ENCODE measurements at places on chromosomes 2 and 18.
A peak's percentile ranks its signal among the peaks of the same experiment; 100 is the strongest.

DNA sequence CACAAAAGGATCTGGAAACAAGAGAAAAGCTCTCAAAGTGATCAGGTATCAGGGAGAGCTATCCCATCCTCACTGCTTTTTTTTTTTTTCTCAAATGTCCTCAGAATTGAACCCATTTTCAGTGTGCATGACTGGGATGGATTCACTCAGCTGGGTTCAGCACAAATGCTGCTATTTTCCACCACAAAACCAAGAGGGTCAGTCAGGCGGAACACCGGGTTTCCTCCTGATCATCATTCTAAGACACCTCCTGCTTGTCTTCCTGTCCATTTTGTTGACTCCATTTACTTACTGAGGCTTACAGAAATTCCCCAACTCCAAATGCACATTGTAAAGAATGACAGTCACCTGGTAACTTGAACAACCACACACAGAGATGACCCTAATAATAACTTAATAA lies 39.9 kb downstream of the CYRIA start:
- H3K27me3 ChIP-seq: no peaks in the 10 kb centered on the region
- peaks cover 22% of the 10 kb centered on the region for H3K36me3 ChIP-seq
- peak; percentile 58 for DNase-seq
- peaks cover 100% of the 10 kb centered on the region for H3K4me1 ChIP-seq
- peak overlapping the region; percentile 54 for H3K4me3 ChIP-seq

DNA sequence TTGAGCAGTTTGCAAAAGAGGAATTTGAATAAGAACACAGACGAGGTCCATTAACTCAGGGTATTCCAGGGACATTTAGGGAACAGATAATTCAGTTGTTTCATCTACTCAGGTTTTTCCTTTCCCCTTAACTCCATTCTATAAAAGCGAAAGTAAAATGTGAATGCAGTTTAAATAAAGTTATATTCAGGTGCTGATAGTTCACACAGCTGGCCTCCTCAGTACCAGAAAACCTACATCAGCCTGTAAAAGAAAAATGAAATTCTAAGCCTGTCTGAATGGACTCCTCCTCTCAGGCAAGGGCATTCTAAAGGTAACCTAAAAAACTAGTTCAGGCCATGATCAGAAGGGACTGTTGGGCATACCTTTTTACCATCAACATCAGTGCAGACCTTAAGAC lies 873.8 kb downstream of the SUCLG1 start:
- no peaks in the 10 kb centered on the region for H3K36me3 ChIP-seq
- no peaks in the 10 kb centered on the region for H3K27me3 ChIP-seq
- DNase-seq: no peak
- no peak overlapping the region for H3K4me3 ChIP-seq

GRCh38 chr2:25493207-25493606 lies 151.5 kb upstream of the DNMT3A start:
- H3K4me3 ChIP-seq: no peak overlapping the region
- DNase-seq: no peak
- peaks cover 10% of the 10 kb centered on the region for H3K4me1 ChIP-seq
- no peak overlapping the region for H3K27ac ChIP-seq
- H3K36me3 ChIP-seq: peaks cover 3% of the 10 kb centered on the region
- no peaks in the 10 kb centered on the region for H3K27me3 ChIP-seq

GRCh38 chr18:7902399-7902839 lies 335.3 kb downstream of the PTPRM start:
- H3K36me3 ChIP-seq: no peaks in the 10 kb centered on the region
- no peak overlapping the region for H3K27ac ChIP-seq
- H3K4me3 ChIP-seq: no peak overlapping the region
- H3K4me1 ChIP-seq: no peaks in the 10 kb centered on the region
- no peaks in the 10 kb centered on the region for H3K27me3 ChIP-seq

GRCh38 chr18:48634491-48634890 lies 95.7 kb downstream of the CTIF start:
- no peak for DNase-seq
- peaks cover 25% of the 10 kb centered on the region for H3K36me3 ChIP-seq
- no peaks in the 10 kb centered on the region for H3K4me1 ChIP-seq
- no peaks in the 10 kb centered on the region for H3K27me3 ChIP-seq
- H3K27ac ChIP-seq: no peak overlapping the region

GRCh38 chr2:218002845-218003180 lies at the start of gene TNS1:
TSS of gene TNS1 (minus strand) at chr2:218002995. CDS start at chr2:218002872, 123 bp downstream.
- peak within 1 kb of the TSS; percentile 59 for H3K27ac ChIP-seq
- H3K27me3 ChIP-seq: peaks cover 17% of the 10 kb centered on the region
- H3K36me3 ChIP-seq: no peaks in the 10 kb centered on the region

DNA sequence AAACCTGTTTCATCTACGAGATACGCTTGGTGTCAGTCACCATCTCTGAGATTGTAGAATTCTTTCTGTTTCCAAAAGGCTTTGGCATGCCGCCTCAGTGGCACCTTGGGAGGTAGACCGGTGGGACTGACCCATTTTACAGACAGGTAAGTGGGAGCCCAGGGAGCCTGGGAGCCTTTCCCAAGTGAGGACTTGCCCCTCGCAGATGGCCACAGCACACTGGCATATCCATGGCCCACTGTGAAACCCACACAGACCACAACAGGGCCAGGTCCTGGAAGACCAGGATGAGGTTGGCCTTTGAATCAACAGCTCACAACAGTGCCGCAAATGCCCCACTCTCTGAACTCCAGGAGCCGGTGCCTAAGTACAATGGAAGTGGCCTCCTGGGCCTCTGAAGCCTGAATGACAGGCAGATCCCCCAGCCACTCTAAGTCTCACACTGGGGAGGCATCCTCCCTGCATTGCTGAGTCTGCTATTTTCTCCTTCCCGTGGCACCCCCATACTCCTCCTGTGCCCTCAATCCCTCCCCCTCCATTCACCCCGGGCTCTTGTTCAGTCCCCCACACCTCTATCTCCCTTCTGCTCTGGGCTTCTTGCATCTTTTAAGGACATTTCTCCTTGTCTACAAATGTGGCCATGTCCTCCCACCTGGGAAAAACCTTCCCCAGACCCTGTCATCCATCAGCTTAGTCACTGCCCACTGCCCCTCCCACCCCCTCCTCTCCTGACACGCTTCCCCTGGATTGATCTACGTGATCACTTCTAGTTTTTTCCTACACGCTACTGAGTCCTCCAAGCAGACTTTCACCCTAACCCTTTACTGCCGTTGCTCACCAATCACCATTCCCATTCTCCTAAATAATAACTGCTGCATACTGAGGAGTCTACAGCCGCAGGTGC lies 26.2 kb downstream of the CENPA start:
- H3K36me3 ChIP-seq: no peaks in the 10 kb centered on the region
- H3K4me3 ChIP-seq: no peak overlapping the region
- no peak overlapping the region for H3K27ac ChIP-seq

Data from stimulated activated naive B cell treated with anti-CD40 and anti-IgM and Interleukin-4, amounts not matched to agents 10 μg/mL and 1 μg/mL and 100 μg/mL, for 72 hours (primary cell).